ENCODE measurements at places on chromosomes 13 and 19. TPM values are rescaled to one million over a fixed set of nuclear protein-coding genes. Genes with fewer than 3 reads are reported as not detected.

GRCh38 chr19:6393983-6394412 lies 1.0 kb upstream of the GTF2F1 start:
- H3K4me1 ChIP-seq, result peaks cover 7% of the 10 kb centered on the region
- no peak for DNase-seq
- peaks cover 10% of the 10 kb centered on the region for H3K36me3 ChIP-seq
- peak overlapping the region; percentile 88 for H3K27ac ChIP-seq

DNA sequence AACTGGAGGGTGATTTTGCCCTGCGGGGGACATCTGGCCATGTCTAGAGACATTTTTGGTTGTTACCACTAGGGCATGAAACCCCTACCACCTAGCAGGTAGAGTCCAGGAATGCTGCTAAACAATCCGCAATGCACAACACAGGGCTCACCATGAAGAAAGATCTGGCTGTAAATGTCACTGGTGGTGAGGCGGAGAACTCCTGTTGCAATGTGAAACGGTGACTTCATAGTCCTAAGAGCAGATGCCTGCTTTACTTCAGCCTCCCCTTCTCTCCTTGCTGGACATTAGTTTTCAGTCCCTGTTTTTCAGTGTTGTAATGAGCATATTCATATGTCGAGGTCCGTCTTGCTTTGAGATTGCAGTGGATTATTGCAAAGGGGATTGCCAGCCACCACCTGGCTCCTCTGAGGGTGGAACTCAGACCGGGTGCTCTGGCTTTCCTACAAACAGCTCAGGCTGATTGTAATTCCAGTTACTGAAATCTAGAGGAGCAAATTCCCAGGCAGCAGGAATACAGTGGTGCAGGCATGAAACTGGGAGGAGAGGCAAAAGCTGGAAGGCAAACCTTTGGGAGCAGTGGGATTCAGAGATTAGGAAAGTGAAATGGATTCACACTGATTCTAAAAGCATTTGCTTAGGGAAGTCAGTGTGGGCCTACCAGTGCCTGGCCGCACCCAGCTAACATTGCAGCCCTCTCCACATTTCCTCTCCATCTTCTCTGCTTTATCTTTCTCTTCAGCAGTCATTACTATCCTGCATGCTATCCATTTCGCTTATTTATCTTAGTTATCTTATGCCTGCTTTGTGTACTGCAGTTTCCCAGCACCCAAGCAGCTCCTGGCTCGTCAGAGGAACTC lies 76.1 kb upstream of the PCDH8 start:
- H3K27ac ChIP-seq, result no peak overlapping the region
- no peaks in the 10 kb centered on the region for H3K36me3 ChIP-seq
- no peaks in the 10 kb centered on the region for H3K27me3 ChIP-seq
- H3K4me1 ChIP-seq, result no peaks in the 10 kb centered on the region
- H3K4me3 ChIP-seq, result no peak overlapping the region

BRCA2 gene
- 0.46 TPM for total RNA-seq

KIR3DL2 gene
- not detected for total RNA-seq

- H3K27ac ChIP-seq, result no peak overlapping the region
- no peak for DNase-seq
These were observed 54.7 kb upstream of the DCT start for GRCh38 chr13:94534166-94534565.

INSR gene
- total RNA-seq, result 121 TPM
